ENCODE measurements at places on chromosomes 16 and 17.

DNA sequence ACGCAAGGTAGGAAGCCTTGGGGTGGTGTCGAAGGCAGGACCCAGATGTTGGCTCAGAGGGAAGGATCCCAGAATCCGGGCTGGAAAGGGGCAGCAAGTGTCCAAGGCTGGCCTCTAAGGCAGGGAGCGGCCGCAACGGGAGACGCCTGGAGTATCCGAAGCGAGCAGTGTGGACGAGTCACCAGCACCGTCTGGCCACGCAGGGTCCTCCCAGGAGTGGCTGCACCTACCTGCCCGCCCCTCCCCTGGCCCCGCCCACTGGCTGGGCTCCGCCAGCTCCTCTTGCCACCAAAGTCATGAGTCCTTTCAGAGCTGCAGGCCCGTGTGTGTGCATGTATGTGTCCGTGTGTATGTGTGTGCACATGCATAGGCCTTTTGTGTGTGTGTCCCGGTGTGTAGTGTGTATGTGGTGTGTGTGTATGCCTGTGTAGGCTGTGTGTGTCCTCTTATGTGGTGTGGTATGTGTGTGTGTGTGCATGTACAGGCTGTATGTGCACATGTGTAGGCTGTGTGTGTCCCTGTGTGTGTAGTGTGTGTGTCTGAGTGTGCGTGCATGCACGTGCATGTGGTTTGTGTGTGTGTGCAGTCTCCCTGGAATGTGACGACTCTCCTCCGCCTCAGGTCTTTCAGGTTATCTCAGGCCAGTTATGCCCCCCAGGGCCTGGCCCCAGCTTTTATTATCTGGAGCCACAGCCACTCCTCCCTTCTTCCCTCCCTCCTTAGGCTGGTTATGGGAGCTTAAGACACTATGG, at the start of gene PRSS8:
Gene PRSS8 (minus strand): TSS at position 193 of the 752 bp plus-strand sequence. CDS start 229 bp downstream, outside the sequence.
- no peak for DNase-seq

DNA sequence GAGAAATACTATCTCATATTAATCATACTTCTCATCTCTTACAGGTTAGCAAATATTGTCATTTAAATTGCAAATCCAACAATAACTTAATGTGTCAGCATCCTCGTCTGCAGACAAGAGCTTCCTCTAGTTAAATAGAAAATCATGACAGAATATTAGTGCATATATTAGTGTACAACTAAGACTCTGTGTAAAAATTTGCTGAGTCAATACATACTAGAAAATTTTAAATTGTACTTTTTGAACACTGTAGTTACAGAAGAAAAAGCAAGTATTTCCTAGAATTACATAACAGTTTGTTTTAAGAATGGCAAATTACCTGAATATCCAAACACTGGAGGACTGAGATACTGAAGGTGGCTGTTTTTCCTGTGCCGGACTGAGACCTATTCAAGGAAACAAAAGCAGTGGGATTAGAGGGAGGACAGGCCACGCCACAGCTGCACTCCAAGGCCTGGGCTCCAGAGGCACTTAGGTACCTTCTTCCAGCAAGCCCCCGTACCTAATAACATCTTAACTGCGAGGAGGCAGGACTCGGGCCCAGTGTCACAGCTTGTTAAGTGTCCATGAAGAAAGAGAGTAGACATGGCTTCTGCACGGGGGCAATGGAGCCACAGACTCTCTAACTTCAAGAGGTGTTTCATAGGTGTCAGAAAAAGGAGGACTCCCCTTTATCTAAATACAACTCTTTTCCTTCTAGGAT, 5.3 kb downstream of the EIF4A3 start:
- DNase-seq, result no peak

GRCh38 chr17:40547785-40548478, 17.3 kb downstream of the CCR7 start:
- no peak for DNase-seq

DNA sequence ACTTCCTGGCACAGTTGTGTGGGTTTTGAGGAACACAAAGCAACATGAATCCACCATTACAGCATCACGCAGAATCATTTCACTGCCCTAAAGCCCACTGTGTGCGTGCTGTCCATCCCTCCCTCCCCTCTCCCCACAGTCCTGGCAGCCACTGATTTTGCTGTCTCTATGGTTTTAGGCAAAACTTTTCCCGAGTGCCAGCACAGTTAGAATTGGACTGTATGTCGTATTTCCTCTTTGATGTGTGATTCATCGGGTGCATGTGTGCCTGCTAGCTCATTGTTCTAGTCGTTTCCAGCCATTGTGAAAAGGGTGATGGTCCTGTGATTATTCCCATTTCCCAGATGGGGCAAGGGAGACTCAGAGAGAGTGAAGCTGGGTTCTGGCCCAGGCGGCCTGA, 12.7 kb downstream of the KLHL36 start:
- DNase-seq, result no peak

- DNase-seq, result no peak
Measured at GRCh38 chr17:78563189-78564145, 13.7 kb downstream of the DNAH17 start.

DNA sequence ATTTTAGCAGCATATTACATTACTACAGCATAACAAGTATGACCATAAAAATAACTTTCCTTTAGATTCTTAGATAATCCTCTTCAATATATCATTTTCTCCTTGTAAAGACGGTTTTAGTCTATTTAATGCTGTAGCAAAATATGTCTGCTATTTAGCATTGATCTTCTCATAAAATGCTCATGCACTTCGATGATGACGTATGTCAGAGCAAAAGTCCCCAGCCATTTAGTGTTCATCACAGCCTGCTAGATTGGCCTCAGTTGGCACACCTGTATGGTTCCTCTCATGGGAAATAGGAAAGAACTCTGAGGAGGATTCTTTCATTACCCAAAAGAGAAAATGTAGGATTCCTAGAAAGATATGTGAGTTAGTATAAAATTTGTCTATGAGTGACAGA, 232.2 kb downstream of the MAP2K6 start:
- DNase-seq, result no peak

DNA sequence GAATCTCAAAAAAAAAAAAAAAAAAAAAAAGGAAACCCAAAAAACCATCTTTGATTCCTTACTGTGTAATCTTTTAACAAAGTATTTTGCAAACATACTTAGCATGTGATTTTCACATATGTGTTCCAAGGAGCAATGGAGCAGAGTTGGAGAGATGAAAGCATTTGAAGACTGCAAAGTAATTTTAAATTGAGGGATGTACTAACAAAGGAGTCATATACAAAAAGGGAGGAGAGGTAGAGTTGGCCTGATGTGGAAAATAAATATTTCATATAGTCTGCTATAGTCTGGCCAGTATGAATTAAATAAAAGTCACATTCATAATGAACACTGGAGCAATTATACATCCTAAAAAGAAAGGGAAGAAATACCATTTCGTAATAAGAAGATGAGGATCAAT, 265.8 kb upstream of the TBX2 start:
- no peak for DNase-seq

- no peak for DNase-seq
Measured at GRCh38 chr17:76404976-76405563, 20.7 kb downstream of the SPHK1 start.

GRCh38 chr17:9828296-9829295, 2.9 kb downstream of the GLP2R start:
- DNase-seq, result no peak

Data from anterior cingulate cortex (tissue), 58 donors.